ENCODE measurements at places on chromosomes 5 and 9.

- no peak for DNase-seq
These were observed 41.8 kb upstream of the PAM start for GRCh38 chr5:102713278-102713677.

- no peak for DNase-seq
These were observed 315.5 kb downstream of the TRPM3 start for GRCh38 chr9:70805949-70806348.

- DNase-seq, result no peak
These were observed 183.4 kb downstream of the GAPVD1 start for GRCh38 chr9:125444956-125445506.

GRCh38 chr5:4882186-4882585, 257.9 kb upstream of the ADAMTS16 start:
- DNase-seq, result no peak

- DNase-seq, result no peak
These were observed 121.7 kb downstream of the NREP start for GRCh38 chr5:111635151-111635902.

- no peak for DNase-seq
These were observed 131.1 kb upstream of the ZNF462 start for GRCh38 chr9:106731910-106732309.

DNA sequence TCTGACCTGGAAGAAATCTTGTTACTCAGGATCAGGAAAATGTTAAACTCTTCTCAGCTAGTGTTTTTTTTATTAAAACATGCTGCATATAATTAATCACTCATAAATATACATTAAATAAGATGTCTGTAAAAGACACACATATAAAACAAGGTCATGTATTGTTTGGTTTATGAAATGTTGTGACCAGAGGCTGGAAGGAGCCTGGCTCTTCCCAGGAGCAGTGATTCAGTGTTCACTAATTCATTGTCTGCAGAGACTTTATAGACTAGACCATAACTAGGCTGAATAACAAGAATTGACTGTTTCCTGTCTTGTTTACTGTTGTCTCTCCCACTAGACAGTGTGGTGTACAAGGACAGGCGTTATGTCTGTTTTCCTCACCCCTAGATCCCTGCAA, 49.1 kb upstream of the ANKRD55 start:
- no peak for DNase-seq

GRCh38 chr5:5826911-5827310, 404.4 kb downstream of the ICE1 start:
- DNase-seq, result no peak

DNA sequence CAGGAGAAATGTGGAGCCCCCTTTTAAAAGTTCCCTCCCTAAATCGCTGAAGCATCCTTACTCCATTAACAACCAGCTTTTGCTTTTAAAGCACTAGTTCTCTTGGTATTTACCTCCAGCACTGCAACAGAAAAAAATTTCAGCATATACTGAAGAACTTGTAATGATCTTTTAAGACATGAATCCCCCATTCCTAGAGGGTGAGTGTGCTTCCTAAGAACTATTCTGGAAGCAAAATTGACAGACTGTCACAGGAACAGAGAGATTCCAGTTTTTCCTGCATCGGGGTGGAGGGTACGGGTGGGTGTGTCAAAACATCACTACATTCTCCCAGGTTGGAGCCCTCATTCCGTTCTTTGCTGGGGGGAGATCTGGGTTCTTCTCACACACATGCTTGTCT, 151.9 kb downstream of the EBF1 start:
- no peak for DNase-seq

DNA sequence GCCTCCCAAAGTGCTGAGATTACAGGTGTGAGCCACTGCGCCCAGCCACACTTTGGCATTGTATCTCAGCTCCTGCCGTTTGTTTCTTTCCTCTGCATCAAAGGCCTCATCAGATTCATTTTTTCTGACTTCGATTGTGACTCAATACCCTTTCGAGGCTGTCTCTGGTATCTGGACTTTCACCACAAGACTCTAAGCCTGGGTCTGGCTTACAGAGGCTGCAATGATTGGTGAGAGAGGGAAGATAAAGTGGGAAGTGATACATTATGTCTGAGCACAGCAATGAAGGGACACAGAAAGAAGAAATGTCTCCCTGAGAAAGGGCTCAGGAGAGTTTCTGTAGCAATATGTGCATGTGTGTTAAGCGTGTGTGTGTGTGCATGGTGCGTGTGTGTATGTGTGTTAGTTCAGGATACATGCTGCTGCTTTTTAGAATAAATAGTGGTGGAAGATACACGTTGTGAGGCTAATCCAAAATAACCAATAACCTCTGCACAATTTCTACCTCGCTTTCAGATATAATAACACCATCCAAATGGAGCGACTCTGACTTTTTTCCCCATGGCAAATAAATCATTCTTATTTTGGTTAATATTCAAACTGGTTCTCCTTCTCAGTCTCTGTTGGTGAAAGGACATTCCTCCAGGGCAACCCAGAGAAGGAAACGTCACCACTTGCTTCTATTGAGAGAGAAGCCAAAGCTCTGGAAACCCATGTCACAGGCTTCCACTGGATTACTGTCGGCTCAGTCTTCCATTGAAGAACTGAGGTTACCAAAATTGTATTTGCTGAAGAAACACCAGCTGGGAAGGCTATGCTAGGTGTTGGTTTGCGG, 8.1 kb upstream of the DAB2 start:
- DNase-seq, result no peak

- no peak for DNase-seq
These were observed 65.8 kb upstream of the NFIL3 start for GRCh38 chr9:91489361-91489899.

GRCh38 chr5:161372682-161373344, 173.7 kb downstream of the GABRB2 start:
- no peak for DNase-seq

DNA sequence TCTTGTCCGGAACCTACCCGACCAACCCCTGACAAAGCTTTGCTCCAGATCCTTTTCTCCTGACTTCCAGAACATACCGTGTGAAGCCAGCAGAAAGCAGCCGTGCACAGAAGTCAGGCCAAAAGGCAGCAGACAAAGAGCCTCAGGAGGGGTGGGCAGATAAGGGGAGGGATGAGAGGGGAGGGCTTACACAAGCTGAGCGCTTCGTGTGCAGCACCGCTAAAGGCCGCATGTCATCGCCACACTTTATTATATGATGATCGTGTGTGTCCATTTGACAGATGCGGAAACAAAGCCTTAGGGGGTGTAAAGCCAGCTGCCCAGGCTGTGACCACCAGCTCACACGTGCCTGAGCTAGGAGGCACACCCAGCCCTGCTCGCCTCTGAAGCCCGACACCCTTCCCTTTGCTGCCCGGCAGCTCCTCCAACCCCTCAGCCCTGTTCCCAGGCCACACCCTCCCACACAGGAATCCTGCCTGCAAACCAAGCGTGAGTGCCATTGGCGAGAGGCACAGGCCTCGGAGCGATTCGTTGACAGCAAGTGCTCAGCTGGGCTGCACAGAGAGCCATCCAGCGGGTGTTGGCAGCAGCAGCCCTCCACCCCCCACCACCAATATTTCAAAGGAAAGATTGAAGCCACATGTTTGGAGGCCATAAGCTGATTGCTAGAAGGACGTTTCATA, 170.5 kb upstream of the SMIM23 start:
- no peak for DNase-seq

GRCh38 chr9:128550770-128551656, 1.4 kb upstream of the SPTAN1 start:
- no peak for DNase-seq

- no peak for DNase-seq
These were observed 11.1 kb upstream of the NADK2 start for GRCh38 chr5:36252722-36253365.

DNA sequence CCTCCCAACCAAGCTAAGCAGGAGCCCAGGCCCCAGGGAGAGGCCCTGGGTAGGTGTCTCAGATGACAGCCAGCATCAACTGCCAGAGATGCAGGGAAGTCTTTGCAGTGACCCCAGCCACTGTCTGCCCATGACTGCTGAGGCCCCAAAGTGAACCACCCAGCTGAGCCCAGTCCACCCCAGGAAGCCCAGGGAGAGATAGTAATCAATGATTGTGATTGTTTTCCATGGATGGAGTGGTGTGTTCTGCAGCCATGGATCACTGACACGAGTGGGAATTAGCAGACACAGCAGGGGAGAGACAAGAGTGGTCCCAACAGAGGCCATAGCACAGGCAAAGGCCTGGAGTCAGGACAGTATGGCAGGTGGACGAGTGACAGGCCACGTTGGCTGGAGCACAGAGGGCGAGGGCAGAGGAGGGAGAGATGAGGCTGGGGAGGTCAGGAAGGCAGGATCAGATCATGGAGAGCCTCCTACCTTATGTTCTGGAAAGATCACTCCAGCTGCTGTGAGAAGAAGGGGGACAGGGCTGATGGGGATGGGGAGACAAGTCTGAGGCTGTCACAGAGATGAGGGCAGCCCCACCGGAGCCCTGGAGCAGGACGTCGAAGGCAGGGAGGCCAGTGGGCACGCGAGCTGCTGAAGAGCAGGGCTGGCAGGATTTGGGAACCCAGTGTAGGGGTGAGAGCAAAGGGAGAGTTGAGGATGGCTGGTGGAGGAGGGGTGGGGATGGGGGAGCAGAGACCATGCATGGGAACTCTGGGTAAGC, 14.5 kb downstream of the ABO start:
- DNase-seq, result no peak

DNA sequence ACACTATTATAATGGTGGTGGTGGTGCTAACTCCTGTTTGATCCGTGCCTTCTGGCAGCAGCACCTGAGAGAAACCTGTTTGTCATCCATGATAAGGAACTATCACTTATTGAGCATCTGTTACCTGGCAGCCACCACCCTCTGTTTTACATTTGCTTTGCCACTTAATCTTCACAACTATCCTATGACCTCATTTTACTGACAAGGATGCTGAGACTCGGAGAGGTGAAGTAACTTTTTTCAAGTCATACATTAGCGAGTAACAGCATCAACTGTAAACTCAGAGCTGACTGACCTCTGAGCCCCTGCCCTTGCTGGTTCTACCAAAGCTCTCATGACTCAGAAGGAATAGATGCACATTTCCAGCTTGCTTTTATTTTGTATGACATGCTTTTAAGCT, 81.1 kb downstream of the EGFLAM start:
- DNase-seq, result no peak

GRCh38 chr9:105309531-105309931, 65.1 kb downstream of the SLC44A1 start:
- no peak for DNase-seq

DNA sequence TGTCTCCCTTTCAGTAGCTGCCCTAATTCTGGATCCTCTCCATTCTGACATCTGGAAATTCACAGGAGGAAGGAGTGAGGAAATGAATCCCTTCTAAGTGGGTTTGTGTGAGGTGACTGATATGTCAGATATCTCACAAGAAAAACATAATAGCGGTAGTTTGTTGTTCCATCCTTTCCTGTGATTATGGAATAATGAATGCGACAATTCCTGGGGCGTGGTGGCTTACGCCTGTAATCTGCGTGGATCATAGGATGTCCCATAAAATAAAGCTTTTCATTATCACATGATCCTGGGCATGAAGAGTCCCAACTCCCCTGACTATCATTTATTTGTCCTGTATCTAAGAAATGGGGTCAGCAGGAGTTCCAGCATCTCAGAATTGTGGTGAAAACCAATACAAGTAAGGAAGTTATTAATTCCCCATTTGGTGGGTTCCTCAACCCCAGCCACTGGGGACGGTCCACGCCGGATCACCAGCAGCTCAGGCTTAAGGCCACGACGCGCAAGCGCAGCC, 375 bp upstream of the C5orf24 start:
- DNase-seq, result no peak

DNA sequence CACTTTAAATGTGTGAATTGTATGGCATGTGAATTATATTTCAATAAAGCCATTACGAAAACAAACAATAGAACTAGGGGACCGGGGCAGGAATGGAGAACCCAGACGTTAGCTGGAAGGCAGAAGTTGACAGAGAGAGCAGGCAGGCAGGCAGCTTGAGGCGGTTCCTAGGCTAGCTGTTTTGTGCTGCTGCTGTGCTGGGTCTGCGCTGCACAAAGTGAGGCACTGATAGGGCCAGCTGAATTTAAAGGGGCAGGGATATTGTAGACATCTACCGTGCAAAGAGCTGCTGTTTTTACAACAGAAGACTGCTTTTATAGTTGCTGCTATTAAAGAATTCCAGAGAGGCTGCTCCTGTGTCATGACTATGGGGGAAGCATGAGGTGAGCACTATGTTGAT, 21.6 kb upstream of the MIER3 start:
- DNase-seq, result no peak

DNA sequence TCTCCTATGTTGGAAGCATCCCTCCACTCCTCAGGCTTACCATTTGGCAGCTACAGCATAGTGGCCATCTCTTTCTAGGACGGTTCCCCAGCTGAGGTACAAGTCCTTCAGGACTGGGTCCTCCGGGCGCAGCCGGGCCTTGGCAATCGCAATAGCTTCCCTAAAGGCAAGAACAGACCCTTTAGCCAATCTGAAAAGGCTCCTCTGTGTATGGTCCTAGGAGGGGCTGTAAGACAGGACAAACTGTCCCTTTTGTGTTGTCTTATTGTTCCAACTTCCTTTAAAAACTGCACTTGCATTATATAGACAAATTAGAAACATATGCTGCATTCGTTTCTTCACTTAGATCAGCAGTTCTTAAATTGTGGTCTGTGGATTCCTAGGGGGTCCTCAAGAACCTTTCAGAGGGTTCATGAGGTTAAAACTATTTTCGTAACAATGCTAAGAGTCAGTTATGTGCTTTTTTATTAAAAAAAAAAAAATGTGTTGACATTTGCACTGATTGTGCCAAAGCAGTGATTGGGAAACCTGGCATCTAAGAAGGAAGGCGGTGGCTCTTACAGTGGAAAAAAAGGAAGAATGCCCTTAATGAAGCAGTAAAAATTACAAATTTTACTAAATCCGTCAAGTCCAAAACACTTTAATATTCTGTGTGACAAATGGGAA, 38.7 kb downstream of the GEMIN5 start:
- DNase-seq, result no peak

- DNase-seq, result no peak
These were observed 2118.6 kb upstream of the C9orf72 start for GRCh38 chr9:29691758-29692407.

DNA sequence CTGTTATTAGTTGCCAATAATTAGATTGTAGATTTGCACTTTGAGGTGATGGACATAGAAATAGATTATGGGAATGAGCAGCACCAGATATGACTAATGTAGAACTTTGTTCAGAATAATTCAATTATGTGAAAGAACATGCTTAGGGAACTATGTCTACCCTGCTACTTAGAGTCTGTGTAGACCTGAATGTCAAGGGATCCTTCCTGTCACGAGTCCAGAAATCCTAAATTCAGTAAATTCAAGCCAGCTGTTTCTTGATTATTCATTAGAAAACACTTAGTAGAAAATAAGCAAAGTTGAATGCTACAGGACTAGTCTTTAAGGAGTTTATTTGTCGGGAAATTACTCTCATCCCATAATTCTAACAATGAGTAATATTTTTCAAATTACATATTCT, 887.3 kb upstream of the SEMA6A start:
- DNase-seq, result no peak

DNA sequence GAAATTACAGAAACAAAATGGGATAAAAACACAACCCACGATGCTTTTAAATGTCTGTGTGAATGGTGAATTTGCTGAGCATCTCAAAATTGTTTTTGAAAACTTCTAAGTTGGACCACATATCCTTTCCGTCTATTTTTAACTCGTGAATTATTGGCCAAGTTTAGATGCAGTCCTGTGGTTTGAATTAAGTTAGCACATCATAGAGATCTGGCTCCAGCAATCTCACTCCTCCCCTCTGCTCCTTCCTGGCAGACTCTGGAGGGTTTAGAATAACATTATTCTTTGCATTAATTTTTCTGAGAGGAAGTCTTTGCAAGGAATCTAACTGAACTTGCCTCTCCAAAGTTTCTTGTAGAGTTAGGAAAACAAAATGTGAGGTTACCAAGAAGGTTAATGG, 14.5 kb upstream of the ANKRD55 start:
- no peak for DNase-seq
